ENCODE measurements at places on chromosomes 5 and 9. TPM values are rescaled to one million over a fixed set of nuclear protein-coding genes. Genes with fewer than 3 reads are reported as not detected.

- DNase-seq, result no peak
These were observed 13.9 kb upstream of the OSMR start for GRCh38 chr5:38831909-38832308.

GRCh38 chr9:89814340-89815040 is 209.7 kb downstream of the GADD45G start:
- peak; percentile 26 for DNase-seq

DNA sequence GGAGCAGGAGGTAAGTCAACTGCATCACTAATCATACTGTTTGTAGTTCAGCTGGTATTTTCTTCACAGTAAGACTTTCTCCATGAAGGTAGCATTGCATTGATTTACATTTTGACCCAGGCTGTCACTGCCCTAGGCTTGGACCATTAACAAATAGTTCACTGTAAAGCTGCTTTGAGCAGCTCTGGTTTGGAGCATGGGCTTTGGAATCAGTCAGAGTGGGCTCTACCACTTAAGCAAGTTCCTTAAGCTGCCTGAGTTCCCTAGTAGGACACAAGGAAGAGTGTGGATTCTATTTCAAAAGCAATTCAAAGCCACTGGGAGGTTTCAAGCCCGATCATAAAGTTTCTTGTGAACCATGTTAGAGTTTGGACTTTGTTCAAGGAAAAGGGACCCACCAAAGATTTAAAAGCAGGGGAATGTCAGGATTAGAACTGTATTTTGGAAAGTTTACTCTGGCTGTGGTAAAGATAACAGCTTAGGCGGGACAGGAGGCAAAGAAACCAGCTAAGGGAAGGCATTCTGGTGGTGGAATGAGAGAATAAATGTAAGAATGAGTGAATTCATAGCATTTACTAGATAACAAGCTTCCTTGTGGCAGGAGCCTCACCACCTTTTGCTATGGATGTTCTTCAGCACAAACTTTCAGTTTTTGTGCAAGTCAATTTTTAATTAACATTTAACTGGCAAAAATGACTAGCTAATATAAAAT is 12.3 kb upstream of the PANK3 start:
- no peak for DNase-seq

DNA sequence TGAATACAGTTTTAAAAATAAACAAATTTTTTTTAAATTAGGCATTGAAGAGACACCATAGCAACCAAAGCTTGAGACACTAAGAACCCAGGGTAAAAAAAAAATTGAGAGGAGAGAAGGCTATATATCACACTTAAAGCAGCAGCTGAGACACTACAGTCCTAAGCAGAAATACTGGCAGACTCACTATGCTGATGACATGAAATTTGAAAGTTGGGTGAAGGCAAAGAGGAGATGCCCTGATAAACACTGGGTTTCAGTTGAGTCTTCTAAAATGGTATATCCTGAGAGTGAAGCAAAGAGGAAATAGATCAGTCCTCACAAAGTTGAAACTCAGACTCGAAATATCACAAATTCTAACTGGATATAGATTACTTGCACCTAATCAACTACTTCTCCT is 419.9 kb upstream of the CDH9 start:
- no peak for DNase-seq

DNA sequence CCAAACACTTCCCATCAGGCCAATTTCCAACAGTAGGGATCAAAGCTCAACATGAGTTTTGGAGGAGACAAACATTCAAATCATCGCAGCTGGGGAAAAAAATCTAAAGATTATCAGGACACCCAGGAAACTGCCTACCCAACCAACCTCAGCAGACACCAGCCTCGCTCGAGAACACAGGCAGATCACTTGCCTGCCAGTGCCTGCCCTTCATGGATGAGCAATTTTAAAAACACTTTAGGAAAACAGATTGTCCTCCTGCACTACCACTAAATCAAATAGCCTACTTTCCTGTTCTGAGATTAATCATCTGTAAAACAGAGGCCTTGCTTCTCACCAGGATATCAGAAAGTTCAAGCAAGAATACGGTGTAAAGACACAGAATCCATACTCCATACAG is 14.7 kb upstream of the TMEM174 start:
- no peak for DNase-seq

FRMPD1 gene
- 1.4 TPM for total RNA-seq

DNA sequence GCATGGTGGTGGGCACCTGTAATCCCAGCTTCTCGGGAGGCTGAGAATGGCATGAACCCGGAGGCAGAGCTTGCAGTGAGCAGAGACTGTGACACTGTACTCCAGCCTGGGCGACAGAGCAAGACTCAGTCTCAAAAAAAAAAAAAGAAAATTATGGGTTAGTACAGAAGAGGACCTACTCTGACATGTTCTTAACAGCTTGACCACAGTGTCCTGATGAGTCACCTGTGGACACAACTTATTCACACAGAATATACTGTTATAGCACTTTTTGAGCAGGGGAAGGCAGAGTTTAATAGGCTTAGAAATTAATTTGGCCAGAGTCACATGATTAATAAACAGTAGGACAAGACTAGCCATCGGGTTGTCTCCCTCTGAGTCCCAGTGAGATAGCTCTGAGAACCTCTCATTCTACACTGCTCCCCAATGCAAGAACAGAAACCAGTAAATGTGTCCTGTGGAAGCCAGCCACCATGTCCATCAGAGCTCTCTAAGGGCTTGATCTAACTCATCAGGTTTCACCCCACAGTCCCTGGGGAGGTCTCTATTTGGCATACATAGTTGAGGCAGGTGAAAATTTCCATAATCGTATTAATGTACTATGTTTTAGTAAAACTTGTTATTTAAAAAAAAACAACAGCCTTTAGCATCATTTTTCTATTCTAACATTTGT is 1077.9 kb upstream of the C9orf72 start:
- no peak for DNase-seq

- DNase-seq, result no peak
These were observed 636.5 kb downstream of the IRX1 start for GRCh38 chr5:4232084-4232483.
